Stimulated activated CD4-positive, alpha-beta T cell treated with anti-CD3 and anti-CD28 coated beads, Interleukin-12 subunit alpha, Interleukin-12 subunit beta, amount 100 ng/mL, for 24 hours (primary cell): ENCODE measurements at places on chromosomes 1 and 21.

DNA sequence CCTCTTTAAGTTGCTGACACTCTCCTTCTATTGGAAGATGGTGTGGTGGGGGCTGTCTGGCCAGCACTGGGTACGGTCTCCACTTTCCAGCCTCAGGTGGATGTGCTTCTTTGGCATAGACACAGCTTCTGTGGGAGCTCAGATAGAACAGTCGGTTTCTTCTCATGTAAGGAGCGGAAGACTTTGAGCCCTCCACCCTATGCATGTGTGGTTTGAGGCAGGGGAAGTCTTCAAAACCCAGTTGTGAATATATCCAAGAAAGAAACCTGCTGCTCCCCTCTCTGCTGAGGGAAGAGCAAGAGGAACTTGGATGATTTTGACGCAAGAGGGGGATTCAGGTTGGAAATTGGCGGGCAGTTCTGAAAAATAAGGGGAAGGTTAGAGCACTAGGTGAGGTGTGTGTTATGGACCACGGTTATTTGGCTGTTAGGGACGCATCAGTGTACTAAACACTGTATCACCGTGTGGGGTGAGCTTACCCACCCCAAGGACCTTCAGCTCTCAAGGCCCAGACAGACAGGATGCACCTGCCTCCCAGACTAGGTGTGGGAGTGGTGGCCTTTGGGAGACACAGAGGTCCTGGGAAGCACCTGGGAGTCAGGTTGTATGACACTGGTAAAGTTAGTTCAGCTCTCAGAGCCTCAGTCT lies 36.2 kb downstream of the IL6R start:
- no peak for DNase-seq

DNA sequence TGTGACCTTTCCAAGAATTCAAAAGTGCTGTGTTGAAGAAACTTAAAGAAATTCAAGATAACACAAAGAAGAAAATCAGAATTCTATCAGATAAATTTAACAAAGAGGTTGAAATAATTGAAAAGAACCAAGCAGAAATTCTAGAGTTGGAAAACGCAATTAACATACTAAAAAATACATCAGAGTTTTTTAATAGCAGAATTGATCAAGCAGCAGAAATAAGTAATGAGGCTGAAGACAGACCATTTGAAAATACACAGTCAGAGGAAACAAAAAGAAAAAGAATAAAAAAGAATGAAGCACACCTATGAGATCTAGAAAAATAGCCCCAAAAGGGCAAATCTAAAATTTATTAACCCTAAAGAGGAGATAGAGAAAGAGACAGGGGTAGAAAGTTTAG lies 218.1 kb upstream of the KAZN start:
- DNase-seq: no peak

DNA sequence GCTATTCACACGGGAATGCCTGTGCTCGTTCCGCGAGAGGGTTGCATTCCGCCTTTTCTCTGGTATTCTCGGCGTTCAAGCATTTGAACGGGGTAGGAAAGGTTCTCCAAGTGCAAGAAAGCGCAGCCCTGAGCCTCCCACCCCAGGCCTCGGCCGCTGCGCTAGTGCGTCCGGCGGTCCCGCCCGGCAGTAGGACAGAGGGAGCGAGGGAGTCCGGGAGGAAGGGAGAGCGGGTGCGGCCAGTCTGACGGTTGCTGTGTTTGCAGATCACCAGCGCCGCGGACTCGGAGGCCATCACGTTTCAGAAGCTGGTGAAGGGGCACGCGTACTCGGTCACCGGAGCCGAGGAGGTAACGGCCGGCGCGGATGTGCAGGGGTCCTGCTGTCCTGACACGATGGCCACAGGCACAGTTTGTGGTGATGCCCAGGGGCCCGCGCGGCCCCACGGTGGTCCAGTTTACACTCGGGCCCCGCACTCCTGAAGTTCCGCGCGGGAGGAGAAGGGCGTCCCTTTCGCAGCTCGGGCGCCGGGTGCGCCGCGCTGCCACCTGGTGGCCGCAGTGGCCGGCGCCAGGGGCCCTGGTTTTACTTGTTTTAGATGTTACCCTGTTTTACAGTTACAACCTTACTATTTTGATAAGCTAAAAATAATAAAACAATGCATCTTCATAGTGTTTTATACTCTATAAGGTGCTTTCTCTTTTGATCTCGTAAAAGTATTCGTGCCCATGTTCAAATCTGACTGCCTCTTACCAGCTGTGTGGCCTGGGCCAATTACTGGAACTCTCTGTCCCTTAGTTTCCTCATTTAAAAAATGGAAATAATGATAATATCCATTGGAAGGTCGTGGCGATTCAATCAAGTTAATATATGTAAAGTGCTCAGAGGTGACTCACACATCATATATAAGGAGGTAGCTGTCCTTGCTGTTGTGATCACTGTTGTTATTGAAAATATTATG lies 36.7 kb downstream of the CAPN2 start:
- peak; percentile 37 for DNase-seq

DNA sequence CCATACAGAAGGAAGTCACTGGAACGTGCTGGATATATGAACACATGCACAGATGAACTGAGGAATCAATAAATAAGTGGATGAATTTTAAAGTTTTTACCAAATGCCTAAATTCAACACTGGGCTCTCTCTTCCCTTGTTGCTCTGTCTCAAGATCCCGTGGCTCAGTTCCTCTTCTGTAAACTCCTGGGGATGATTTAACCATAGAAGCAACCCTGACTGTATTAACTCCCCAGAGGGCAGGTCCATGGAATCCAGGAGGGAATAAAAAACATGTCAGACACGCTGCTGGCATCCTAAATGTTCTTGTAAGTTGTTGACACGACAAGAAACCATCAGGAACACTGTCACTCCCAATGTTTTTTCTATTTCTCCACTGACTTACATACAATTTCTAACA lies 45.3 kb upstream of the GPR157 start:
- no peak for DNase-seq

DNA sequence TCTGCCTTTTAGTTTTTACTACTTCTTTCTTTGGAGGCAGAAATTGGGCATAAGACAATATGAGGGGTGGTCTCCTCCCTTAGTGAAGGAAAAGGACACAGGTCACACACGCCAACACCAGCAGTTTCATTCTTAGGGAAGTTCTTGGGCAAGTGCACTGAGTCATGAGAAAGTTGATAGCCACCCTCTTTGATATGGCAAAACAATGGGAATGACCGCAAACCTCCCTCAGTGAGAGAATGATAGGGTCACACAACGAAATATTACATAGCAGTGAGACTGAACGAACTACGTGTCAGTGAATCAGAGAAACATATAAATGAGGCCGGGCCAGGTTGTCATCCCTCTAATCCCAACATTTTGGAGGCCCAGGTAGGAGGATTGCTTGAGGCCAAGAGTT lies 20.0 kb downstream of the IL6R start:
- no peak for DNase-seq

DNA sequence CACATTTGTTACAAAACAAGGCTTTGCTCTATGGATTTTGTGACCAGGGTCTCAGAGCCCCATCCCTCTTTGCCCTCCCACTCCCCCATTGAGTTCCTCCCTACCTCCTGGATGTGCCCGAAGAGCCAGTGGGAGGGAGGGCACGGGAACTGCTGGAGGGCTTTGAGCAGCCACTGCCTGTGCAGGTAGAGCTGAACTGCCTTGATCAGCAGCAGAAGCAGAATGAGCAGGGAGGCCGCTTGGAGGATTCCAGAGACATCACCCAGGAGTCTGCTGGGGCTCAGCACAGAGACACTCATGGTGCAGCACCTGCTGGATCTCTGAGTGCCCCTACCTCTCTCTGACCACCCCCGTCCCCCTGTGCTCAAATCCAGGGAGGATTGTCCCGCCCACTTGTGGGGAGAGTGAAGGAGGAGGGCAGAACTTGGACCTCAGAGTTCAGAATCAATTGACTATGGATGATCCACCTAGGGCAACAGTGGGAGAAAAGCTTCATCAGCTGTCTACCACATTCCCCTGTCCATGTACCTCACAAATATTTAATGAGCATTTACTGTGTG lies at the start of gene CYP4A11:
CYP4A11 (minus strand) TSS at position 342 of the 560 bp plus-strand sequence; CDS start at position 299, 43 bp downstream.
- no peak for DNase-seq

DNA sequence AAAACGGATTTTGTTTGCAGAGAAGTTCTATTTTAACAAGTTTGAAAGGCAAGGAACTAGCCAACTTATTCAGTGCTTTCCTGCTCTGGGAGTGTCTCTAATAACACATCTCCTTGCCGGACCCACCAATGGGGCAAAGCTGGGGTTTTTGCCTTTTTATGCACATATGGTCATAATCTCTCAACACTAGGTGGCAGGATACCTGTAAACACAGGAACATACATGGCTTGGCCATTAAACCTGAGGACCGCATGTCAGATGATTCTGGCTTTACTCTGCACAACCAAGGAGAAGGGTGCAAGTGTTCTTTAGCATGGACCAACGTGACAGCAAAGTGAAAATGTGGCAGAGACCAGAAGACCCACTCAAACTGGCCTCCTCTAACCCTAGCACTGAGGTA lies 4.9 kb downstream of the TMEM9 start:
- DNase-seq: no peak

GRCh38 chr1:203544485-203544884 lies 50.5 kb downstream of the OPTC start:
- no peak for DNase-seq

DNA sequence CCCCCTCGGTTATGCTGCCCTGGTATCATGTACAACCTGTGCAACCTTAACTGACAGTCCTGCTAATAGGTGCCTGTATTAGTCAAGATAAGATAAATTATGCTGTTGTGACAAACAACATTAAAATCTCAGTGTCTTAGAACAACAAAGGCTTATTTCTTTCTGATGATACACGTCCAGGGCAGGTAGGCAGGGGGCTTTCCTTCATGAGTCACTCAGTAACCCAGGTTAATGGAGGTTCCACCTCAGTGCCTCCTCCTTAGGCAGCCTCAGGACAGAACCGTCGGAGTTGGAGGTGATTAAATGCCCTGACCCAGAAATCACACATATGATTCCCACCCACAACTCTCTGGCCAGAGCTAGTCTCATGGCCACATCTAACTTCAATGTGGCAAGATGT lies 94.6 kb upstream of the CASZ1 start:
- no peak for DNase-seq

GRCh38 chr1:230784163-230784562 lies 37.0 kb downstream of the CAPN9 start:
- DNase-seq: no peak

DNA sequence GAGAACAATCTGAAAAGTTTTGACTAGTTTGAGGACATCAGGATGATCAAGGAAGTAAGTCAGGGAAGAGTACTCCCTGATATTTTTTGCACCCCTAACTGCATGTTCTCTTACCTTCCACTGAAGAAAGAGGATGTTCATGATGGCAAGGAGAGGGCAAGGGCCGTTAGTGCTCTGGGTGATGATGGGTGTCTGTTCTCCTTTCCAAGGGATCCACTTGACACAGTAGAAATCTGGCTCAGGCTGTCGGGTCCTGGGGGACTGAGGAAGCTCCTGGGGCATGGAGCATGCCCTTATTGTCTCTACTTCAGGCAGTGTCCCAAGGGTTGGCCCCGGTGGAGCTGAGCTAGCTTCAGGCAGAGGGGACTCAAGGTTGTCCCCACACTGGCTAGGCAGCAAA lies 4.7 kb downstream of the MINDY1 start:
- DNase-seq: no peak

DNA sequence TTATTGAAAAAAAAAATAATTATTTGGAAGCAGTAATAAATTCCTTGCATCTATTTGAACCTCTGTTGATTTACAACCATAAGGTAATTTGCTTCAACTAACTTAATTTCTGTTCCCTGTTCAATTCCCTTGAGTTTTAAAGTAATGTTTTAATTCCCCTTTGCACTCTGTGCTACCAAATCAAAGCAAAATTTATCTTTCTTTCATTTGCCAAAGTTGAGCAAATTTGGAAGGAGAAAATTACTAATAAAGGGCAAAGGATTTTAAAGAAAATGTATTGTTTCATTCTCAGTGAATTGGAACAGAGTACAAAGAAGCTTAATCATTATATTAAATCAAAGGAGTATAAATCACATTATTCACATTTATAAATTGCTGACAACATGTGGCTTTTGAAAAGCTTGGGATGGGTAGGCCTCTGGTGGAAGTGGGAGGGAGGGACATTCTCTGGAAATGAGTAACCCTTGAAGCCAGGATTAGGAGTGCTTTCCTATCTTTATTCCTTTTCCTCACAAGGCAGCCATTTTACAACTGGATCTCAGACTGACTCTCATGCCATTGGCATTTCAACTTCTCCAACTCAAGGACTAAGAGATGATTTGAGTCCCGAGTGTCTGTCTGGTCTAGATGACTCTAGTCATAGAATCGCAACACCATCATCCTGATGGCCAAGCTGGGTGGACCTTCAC lies 331.6 kb upstream of the DUSP10 start:
- no peak for DNase-seq

DNA sequence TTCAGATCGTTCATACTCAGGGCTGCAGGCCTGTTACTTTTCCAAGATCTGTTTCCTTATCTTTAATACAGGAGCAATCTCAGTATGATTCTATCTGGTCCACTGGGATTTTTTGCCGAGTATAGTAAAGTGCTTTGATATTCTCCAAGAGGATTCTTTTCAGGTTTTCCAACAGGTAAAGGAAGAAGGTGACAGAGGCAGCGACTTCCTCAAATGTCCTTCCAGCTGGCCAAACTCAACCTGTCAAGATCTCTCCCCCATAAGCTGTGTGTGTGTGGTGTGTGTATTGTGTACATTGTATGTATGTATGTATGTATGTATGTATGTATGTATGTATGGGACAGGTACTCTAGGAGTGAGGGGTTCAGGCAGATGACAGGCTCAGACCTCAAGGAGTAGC lies 1.1 kb downstream of the AKR1A1 start:
- DNase-seq: no peak

GRCh38 chr1:112620377-112620695 lies 704 bp downstream of the CAPZA1 start:
- no peak for DNase-seq

DNA sequence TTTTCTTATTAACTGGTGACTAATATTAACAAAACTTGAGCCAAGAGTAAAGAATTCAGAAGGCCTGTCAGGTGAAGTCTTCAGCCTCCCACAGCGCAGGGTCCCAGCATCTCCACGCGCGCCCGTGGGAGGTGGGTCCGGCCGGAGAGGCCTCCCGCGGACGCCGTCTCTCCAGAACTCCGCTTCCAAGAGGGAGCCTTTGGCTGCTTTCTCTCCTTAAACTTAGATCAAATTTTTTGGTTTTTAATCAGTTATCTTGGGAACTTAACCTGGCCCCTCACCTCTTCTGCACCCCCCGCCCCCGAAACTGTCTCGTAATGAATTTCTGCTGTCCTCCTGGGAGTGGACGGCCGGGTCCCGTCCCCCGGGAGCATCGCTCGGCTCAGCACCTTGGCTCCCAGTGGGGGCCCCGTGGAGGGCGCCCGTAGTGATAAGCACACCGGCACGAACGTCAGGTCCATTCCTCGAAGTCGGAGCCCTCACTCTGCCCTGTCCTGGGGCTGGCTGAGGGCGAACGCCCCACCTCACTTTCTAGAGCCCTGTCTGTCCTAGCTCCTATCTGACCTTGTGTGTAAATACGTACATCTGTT lies 29.5 kb upstream of the TRAPPC10 start:
- no peak for DNase-seq
